ENCODE measurements at places on chromosomes 16 and 17. TPM values are rescaled to one million over a fixed set of nuclear protein-coding genes. Genes with fewer than 3 reads are reported as not detected.

GRCh38 chr16:4556112-4556511, at the start of gene C16orf96:
Gene C16orf96, plus strand, starts transcription at chr16:4556340. Its CDS starts 150 bp downstream, at chr16:4556490.
- no peak within 1 kb of the TSS for H3K4me3 ChIP-seq
- no peak for DNase-seq
- no peaks in the 10 kb centered on the region for H3K4me1 ChIP-seq
- H3K27ac ChIP-seq = no peak within 1 kb of the TSS
- no peaks in the 10 kb centered on the region for H3K27me3 ChIP-seq

GRCh38 chr16:87254296-87254695, 62.9 kb downstream of the C16orf95 start:
- no peak for DNase-seq
- no peaks in the 10 kb centered on the region for H3K4me1 ChIP-seq
- no peak overlapping the region for H3K4me3 ChIP-seq
- no peaks in the 10 kb centered on the region for H3K36me3 ChIP-seq
- H3K27me3 ChIP-seq = no peaks in the 10 kb centered on the region

DNA sequence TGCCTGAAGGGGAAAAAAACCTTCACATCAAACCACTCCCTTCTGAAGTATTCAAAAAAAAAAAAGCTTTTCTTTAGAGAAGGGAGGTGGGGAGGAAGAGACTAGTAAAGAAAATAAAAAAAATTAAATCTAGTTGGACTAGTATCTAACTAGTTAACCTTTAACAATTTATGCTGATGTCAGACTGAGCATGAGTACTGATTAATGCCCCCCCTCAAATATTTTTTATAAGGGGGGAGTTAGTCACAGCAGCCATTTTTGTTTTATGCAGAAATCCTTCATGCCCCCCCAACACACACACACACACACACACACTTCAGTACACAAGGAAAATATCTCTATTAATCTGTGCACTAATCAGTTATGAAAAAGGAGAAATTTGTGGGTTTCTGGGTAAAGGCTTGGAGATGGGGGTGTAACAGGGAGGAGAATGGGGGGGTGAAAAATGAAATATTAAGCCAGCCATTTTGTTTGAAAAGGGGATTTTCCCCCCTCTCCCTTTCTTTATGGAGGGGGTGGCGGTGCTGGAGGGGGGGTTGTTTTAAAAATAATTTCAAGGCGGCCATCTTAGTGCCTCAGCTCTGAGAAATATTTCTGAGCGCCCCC, 4.7 kb upstream of the CHD3 start:
- H3K36me3 ChIP-seq = no peaks in the 10 kb centered on the region
- peak overlapping the region; percentile 85 for H3K27ac ChIP-seq
- H3K27me3 ChIP-seq = no peaks in the 10 kb centered on the region

GRCh38 chr16:4533490-4533889, 5.1 kb downstream of the CDIP1 start:
- DNase-seq = no peak
- H3K4me1 ChIP-seq = peaks cover 25% of the 10 kb centered on the region
- no peaks in the 10 kb centered on the region for H3K27me3 ChIP-seq
- H3K4me3 ChIP-seq = no peak overlapping the region

DNA sequence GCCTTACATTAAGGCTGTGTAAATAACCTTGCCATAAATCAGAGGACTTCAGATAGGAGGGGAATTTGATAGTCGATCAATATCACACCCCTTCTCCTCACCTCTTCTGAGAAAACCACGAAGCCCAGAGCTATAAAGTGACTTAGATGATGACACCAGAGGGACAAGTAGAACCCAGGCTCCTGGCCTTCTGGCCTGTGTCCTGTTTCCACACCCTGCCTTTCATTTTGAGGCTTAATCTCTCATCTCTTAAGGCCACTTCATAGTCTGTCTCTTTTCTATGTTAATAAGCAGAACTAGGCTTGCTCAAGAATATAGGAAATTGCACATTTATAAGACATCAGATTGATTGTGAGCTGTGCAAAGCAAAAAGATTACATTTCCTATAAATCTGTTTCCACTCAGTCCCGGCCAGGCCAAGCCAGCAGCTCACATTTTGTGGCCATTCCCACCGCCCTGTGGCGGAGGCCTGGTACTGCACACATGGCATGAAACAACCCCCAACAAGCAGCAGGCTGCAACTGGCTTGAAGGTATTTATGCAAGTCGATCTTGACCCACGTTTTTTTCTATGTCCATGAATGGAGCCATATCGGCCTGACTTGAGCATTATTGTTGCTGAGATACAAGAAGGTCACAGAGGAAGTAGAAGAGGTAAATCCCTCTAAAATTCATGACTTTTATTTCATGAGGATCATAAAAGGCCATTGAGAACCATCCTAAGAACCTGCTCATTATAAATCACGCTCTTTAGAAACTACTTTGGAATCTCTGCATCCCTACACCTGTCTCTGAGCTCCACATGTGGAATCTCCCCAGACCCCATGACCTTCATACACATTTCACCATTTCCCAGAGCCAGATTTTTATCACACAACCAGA, 93.7 kb downstream of the PMP22 start:
- no peaks in the 10 kb centered on the region for H3K4me1 ChIP-seq
- no peak overlapping the region for H3K4me3 ChIP-seq
- no peaks in the 10 kb centered on the region for H3K36me3 ChIP-seq

SLX1A gene
- total RNA-seq = 26.2 TPM

DNA sequence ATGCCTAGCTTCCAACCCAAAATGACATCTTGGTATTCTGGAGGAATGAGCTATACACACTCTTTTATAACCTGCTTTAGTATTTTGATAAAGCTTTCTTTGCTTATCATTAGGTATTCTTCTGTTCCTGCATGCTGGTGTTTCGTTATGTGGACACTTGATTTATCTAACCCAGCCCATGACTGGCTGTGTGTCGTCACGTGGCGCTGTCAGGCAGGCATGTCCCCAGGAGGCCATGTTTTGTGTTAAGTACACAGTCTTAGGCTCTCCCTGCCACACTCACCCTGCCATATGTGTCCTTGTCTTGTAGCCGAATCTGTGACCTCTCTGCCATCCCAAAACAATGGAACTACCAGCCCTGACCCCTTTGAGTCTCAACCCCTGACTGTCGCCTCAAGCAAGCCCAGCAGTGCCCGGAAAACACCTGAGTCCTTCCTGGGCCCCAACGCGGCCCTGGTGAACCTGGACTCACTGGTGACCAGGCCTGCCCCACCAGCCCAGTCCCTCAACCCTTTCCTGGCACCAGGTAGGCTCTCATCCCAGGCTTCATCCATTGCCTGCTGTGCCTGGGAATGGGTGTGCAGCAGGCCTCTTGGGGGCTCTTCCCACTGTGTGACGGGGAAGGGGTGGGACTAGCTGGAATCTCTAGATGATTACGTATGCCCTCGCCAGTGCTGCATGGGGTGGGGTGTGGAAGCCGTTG, 30.8 kb downstream of the B9D1 start:
- H3K27ac ChIP-seq = no peak overlapping the region
- H3K4me3 ChIP-seq = no peak overlapping the region
- no peaks in the 10 kb centered on the region for H3K36me3 ChIP-seq
- no peaks in the 10 kb centered on the region for H3K4me1 ChIP-seq

SPATA22 gene
- total RNA-seq = not detected

SMIM22 gene
- total RNA-seq = not detected

CALCOCO2 gene
- total RNA-seq = 126 TPM

GRCh38 chr16:69787883-69788282, 25.8 kb downstream of the WWP2 start:
- H3K27me3 ChIP-seq = no peaks in the 10 kb centered on the region
- no peak for DNase-seq
- no peaks in the 10 kb centered on the region for H3K4me1 ChIP-seq
- no peak overlapping the region for H3K4me3 ChIP-seq
- H3K36me3 ChIP-seq = peaks cover 8% of the 10 kb centered on the region

GRCh38 chr17:36856903-36857381, 80.3 kb upstream of the LHX1 start:
- no peaks in the 10 kb centered on the region for H3K36me3 ChIP-seq
- no peak overlapping the region for H3K27ac ChIP-seq
- H3K27me3 ChIP-seq = no peaks in the 10 kb centered on the region
- no peak for DNase-seq

NRN1L gene
- total RNA-seq = 2.0 TPM

CORO6 gene
- total RNA-seq = 112 TPM

RCVRN gene
- not detected for total RNA-seq

DNA sequence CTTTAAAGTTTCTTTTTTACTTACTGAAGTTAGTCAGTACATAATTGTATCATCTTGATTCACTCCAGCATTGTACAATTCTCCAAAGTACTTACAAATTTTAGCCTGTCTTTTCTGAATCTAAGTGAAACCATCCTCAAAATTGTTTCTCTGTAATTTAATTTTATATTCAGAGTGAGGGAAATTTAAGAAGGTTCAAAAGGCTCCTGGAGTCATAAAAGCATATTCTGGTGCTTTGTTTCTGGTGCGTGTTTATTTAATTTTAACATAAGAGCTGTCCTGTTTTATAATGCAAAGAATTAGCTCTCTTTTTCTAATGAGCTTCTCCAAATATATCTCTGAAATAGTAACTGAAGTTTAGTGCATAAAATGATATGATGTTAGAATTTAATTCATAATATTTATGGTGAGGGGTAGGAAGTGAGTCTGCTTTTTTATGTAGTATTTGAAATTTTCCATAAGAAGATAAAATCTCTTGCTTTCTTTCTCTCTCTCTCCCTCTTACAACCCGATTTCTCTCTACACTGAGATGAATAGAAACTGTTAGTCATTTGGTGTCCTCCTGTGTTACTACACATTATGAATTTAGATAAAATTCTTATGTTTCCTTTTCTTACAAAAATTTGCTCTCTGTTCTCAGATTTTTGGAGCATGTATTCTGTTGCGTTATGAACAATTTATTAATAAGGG, 339.8 kb downstream of the BCAS3 start:
- H3K27me3 ChIP-seq = no peaks in the 10 kb centered on the region
- H3K4me1 ChIP-seq = no peaks in the 10 kb centered on the region
- no peaks in the 10 kb centered on the region for H3K36me3 ChIP-seq
- no peak overlapping the region for H3K27ac ChIP-seq

DNA sequence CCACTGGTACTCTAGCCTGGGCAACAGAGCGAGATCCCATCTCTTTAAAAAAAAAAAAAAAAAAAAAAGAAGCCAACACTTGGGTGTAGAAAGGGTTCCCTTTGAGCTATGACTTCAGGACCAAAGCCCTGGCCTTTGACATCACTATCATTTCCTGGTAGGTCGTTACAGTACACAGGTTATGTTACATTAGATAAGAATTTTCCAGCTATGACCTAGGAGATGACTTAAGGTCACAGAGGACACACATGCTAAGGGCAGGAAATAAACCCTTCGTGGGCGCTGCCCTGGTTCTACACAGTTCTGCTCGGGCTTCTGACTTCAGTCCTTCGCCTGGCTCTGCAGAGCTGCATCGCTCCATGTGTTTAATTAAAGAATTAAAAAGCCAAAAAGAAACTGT, 112.0 kb downstream of the ADCY9 start:
- H3K4me1 ChIP-seq = peaks cover 7% of the 10 kb centered on the region
- H3K36me3 ChIP-seq = no peaks in the 10 kb centered on the region
- H3K27me3 ChIP-seq = no peaks in the 10 kb centered on the region
- no peak overlapping the region for H3K27ac ChIP-seq
- H3K4me3 ChIP-seq = no peak overlapping the region

GRCh38 chr16:67428146-67428731, 2.7 kb upstream of the HSD11B2 start:
- H3K4me1 ChIP-seq = peaks cover 50% of the 10 kb centered on the region
- no peaks in the 10 kb centered on the region for H3K27me3 ChIP-seq
- no peak overlapping the region for H3K27ac ChIP-seq

MT1M gene
- 45.5 TPM for total RNA-seq

- no peaks in the 10 kb centered on the region for H3K27me3 ChIP-seq
- peaks cover 6% of the 10 kb centered on the region for H3K4me1 ChIP-seq
- no peak for DNase-seq
- H3K4me3 ChIP-seq = no peak overlapping the region
- no peak overlapping the region for H3K27ac ChIP-seq
Measured at GRCh38 chr17:71188811-71189492, 931.9 kb upstream of the SOX9 start.

DNA sequence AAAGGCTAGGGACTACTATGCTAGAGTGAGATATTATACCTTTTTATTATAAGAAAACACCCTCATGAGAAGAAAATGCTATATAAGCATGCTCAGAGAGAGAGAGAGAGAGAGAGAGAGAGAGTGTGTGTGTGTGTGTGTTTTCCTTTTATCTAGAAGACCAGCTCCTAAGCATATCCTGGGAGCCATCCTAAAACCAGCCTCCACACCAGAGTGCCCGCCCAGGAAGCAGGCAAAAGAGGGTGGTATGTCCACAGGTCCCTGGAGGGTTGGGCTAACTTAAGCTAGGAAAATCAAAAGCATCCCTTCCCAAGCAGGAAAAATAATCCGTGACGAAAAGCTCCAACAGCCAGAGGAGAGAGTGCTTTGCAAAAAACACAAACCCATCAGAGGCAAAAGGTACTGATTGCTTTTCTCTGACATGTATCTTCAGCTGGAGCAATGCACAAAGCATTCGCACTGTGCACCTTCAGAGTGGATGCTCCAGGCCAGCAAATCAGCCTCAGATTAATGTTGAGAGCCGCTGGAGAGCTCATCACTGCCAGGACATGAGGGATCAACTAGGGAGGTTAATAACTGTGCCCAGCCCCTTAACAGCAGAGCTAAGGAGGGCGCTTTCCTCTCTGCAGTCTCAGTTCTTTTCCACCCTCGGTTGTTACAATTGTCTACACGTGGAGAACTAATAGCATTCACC, 125.1 kb downstream of the SLC39A11 start:
- H3K27ac ChIP-seq = no peak overlapping the region
- H3K4me3 ChIP-seq = no peak overlapping the region
- H3K36me3 ChIP-seq = no peaks in the 10 kb centered on the region
- no peak for DNase-seq
- H3K27me3 ChIP-seq = no peaks in the 10 kb centered on the region

GRCh38 chr17:16406742-16407674, 8.4 kb upstream of the TRPV2 start:
- H3K36me3 ChIP-seq = no peaks in the 10 kb centered on the region
- peak; percentile 41 for DNase-seq
- peak overlapping the region; percentile 35 for H3K4me3 ChIP-seq
- H3K27me3 ChIP-seq = no peaks in the 10 kb centered on the region

CRLF3 gene
- 8.2 TPM for total RNA-seq

- H3K27ac ChIP-seq = no peak overlapping the region
- H3K36me3 ChIP-seq = no peaks in the 10 kb centered on the region
- no peaks in the 10 kb centered on the region for H3K27me3 ChIP-seq
- no peak for DNase-seq
- H3K4me1 ChIP-seq = no peaks in the 10 kb centered on the region
Measured at GRCh38 chr17:60920107-60920506, 242.5 kb downstream of the BCAS3 start.

DNA sequence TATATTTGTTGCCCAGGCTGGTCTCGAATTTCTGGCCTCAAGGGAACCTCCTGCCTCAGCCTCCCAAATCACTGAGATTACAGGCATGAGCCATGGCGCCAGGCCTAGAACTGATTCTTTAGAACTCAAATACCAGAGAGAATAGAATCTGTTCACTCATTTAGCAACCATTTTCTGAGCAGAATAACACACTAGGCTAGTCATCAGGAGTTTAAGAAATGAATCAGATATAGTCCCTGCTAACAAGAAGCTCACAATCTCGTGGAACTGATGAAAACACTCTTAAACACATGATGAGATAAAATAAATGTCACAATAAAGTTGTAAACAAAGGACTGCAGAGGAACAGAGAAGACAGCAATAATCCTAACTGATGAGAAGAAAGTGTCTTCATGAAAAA, 55.8 kb upstream of the ADCY9 start:
- no peak overlapping the region for H3K4me3 ChIP-seq
- H3K27me3 ChIP-seq = no peaks in the 10 kb centered on the region
- DNase-seq = no peak
- H3K36me3 ChIP-seq = no peaks in the 10 kb centered on the region

GRCh38 chr17:53607475-53607874, 215.3 kb upstream of the KIF2B start:
- no peaks in the 10 kb centered on the region for H3K4me1 ChIP-seq
- DNase-seq = no peak
- no peaks in the 10 kb centered on the region for H3K36me3 ChIP-seq
- H3K27me3 ChIP-seq = no peaks in the 10 kb centered on the region

Measured in thyroid gland (tissue), 4 donors.